ENCODE measurements at places on chromosomes 13 and 19. TPM values are rescaled to one million over a fixed set of nuclear protein-coding genes. Genes with fewer than 3 reads are reported as not detected.

The TPTE2 gene
- not detected for total RNA-seq

The TNFRSF19 gene
- 0.68 TPM for total RNA-seq

The CERS1 gene
- total RNA-seq, result 3.7 TPM

- no peak for DNase-seq
Measured at GRCh38 chr19:54173951-54174834, 1.2 kb upstream of the TMC4 start.

- no peak for DNase-seq
Measured at GRCh38 chr13:61383111-61383510, 32.5 kb downstream of the PCDH20 start.

- no peak for DNase-seq
Measured at GRCh38 chr19:47680858-47681332, 32.3 kb upstream of the EHD2 start.

DNA sequence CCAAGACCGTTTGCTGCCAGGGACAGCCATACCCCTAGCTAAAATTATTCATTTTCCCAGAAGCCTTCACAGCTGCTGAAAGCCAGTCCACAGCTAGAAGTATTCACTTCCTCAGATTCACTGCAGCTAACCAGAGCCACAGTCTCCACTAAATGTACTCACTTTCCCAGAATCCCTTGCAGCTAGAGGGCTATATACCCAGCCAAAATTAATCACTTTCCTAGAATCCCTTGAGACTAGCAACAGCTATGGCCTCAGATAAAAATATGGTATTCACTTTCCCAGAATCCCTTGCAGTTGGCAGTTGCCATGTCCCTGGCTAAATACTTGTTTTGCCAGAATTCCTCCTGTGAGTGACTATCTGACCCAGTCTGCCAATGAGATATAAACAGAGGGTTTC lies 13.8 kb upstream of the MEIS3 start:
- no peak for DNase-seq

GRCh38 chr13:106691861-106692260 lies 123.9 kb upstream of the ARGLU1 start:
- DNase-seq, result no peak

GRCh38 chr19:2491130-2491801 lies 15.3 kb downstream of the GADD45B start:
- peak; percentile 59 for DNase-seq

DNA sequence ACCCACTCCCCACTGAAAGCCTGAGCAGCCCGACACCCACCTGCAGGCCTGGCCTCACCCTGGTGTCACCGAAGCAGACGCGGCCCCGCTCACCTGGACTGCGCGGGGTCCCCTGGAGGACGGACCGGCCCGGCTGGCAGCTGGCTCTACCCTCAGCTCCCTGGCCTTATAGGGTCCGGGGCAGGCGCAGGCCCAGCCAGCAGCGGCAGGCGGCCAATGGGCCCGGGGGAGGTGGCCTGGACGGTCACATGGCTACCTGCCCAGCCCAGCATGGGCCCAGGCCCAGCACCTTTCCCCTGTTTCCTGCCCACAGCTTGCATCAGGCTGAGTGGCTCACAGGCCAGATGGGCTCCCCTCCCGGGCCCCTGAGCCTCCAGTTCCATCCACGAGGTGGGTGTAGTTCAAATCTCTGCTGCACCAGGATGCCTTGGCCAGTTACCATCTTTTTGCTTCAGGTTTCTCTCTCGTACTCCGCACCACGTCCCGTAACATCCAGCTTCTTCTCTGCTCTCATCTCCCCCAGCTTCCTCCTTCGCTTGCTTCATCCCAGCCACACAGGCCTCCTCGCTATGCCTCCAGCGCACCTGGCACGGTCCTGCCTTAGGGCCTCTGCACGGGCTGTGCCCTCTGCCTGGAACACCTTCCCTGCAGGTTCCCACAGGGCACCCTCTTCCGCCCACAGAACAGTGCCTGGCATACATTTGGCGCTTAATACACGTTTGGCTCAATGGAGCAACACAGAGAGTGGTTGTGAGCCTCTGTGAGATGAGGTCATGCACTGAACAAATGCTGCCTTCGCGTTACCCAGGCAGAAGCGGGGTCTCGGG lies at the start of gene PLIN4:
Gene PLIN4 (minus strand): TSS at position 142 of the 827 bp plus-strand sequence. CDS start 214 bp downstream, outside the sequence.
- DNase-seq, result peak; percentile 89

GRCh38 chr13:29523199-29523961 lies 72.1 kb downstream of the SLC7A1 start:
- DNase-seq, result peak; percentile 55

Data from gastrocnemius medialis (tissue), 4 donors.